ENCODE measurements at places on chromosomes 6 and 20.

DNA sequence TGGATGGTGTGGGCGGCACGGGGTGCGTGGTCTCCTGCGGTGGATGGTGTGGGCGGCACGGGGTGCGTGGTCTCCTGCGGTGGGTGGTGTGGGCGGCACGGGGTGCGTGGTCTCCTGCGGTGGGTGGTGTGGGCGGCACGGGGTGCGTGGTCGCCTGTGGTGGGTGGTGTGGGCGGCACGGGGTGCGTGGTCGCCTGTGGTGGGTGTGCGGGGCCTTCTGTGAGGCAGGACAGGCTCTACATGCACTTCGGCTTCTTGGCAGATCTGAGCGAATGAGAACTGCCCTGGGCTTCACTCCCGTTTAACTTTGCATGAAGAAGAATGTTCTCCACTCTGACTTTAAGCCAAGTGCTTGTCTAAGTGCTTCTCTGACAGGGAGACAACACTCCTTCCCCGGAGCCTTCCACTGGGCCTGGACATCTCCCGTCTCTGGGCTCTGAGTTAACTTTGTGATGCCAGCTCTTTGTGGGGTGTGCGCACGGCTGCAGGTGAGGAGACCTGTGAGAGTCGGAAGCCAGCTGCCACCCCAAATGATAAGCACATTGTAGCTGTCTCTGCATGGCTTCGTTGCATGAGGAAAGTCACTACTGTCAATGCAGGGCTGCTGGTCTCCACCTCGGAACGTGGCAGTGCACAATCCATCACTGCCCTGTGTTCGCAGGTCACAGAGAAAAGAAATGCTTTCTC, 244.8 kb downstream of the DLL1 start:
- DNase-seq: no peak

GRCh38 chr6:169890049-169890448, 138.6 kb downstream of the ERMARD start:
- DNase-seq: peak; percentile 80

- DNase-seq: no peak
These were observed 10.6 kb upstream of the MRPS10 start for GRCh38 chr6:42228305-42228704.

GRCh38 chr6:1599469-1599868, 10.2 kb upstream of the FOXC1 start:
- DNase-seq: no peak

DNA sequence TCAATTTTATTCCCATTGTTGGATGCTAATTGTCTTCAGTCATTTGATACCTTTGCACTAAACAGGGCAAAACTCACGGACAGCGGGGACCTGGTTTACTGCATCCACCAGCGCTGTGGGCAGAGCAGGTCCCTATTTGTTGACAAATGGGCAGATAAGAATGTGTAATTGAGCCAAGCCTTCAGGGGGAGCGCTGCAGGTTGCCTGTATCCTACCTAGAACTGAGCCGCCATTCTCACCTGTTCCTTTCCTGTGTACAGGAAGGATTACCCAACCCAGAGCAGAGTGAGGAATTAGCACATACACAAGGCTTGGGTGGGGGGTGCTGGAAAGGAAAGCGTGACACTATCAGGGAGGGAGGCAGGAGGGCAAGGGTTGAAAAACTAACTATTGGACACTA, 89.1 kb upstream of the FOXA2 start:
- peak; percentile 96 for DNase-seq

- no peak for DNase-seq
These were observed 103.1 kb upstream of the MRPS10 start for GRCh38 chr6:42320762-42321161.

DNA sequence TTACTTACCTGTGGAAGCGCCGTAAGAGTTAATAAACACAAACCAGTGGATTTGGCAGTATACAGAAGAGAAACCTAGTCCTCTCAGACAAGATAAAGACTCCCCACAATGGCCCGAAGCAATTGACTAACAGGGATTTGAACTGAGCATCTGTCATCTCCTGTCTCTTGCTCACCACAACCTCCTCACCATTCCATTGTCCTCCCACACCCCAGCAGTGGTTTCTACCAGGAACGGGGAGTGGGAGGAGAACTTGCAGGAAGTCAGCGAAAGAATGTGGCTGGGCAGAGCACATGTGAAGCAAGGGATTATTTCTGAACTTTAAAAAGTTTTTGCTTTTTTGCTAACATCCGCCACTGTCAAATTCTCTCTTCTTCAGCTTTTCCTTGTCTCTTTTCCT, 24.6 kb upstream of the TAAR1 start:
- DNase-seq: no peak

- DNase-seq: no peak
These were observed 204.5 kb downstream of the PREX1 start for GRCh38 chr20:48623176-48623905.

DNA sequence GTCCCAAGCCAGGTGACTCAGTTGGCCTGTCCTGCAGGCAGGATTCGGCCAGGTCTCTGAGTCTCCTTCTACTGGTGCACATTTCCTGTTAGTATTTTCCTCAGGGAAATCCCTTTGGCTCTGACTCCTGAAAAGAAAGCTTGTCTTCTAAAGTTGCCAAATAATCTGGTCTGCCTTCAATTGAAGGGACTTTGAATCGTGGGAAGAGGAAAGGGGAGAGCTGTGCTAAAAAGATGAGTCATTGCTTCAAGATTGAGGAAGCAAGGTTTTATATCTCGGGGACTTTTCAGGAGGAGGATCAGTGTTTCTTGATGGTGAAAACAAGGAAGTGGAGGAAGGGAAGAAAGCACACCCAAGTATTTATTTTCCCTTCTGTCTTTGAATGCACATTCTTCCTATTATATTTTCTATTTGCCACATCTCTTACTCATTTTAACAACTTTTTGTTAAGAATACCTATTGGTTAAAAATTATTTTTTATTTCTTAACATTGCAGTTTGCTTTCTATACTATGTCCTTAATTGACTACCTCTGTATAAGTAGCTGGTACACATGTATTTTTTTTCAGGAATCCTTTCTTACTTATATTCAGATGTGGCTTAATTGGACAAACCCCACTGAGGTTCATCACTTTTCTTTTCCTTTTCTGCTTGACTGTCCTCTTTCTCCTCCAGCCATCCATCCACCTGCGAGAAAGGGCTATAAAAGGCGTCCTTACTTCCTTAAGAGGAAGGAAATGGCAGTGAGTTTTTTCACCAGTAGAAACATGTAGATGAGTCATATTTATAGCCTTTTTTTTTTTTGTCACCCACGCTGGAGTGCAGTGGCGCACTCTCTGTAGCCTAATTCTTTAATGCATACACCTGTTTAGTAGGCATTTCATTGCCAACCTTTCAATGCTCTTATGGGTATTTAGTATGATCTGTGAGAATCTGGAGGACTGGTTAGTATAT, 15.0 kb upstream of the IFNGR1 start:
- no peak for DNase-seq

DNA sequence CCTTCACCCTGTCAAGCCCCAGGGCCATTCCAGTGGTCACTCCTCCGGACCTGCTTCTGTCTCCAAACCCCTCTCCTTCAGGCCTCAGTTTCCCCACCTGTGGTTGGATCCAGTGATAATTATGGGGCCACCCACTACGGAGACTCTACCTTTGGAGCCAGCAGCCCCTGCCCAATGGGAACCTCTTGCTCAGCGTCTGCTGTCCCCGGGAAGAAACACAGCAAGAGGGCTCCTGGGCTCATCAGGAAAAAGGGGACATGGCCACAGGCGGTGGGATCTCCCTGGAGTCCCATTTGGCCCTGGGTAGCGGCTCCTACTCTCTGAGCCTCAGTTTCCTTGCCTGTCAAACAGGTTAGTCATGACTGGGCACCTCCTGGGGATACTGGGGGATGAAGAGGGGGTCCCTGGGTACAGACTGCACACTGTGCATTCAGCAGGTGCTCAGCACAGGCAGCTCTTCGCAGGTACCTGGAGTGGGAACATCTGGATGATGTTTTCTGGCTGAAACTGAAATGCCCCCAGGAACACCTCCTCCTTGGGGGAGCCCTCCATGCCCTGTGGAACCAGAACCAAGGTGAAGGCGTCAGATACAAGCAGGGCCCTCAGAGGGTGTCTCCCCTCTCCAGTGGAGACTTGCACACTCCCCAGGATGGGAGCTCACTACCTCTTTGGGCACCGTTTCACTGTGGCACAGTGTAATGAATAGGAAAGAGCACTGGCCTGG, 19.4 kb downstream of the SUN5 start:
- DNase-seq: no peak

DNA sequence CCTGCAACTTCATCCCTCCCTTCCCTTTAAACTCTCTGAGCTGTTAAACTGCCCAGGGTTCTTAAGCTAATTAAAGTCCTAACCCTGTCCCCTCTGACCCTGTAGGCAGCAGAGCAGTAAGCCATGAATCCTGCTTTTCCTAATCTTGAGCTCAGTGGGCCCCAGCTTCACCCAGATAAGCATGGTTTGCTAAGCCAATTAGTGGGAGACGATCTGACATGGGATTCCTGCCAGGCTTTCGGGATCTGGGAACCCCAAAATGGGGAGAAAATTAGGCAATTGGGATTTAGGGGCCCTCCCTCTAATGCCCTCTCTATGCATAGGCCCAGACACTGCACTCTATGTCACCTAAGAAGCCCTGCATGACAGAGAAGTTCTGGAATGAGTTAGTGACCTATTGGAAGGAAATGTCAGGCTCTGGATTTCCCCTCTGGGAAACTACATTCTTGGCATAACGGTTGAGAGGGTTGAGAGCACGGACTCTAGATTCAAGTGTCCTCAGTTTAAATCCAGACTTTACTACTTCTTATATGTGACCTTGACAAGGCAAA, 4.6 kb downstream of the XKR7 start:
- DNase-seq: no peak

DNA sequence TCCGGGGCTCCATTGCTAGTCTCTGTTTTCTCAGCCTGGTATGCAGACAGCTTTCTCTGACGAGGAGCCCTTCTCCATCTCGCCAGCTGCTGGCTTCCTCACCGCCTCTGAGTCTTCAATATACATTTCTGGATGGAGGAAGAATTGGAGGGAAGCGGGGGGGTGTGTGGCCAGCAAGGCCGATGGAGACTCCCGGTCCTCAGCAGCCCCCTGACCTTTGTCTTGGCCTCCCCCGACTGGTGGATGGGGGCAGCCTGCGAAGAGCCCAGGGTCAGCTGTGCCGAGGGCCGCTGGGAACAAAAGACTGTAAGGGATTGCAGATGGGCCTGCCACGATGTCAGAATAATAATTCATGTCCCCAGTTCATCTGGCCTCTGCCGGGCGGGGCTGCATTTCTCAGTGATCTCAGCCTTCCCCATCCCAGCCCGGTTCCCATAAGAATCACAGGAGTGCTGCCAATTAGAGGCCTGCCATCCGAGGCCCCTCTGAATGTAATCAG, 54.3 kb upstream of the STX16 start:
- no peak for DNase-seq

GRCh38 chr6:153938876-153939275, 100.2 kb upstream of the OPRM1 start:
- no peak for DNase-seq

- peak; percentile 55 for DNase-seq
These were observed 936 bp upstream of the TMX4 start for GRCh38 chr20:8020314-8021079.

DNA sequence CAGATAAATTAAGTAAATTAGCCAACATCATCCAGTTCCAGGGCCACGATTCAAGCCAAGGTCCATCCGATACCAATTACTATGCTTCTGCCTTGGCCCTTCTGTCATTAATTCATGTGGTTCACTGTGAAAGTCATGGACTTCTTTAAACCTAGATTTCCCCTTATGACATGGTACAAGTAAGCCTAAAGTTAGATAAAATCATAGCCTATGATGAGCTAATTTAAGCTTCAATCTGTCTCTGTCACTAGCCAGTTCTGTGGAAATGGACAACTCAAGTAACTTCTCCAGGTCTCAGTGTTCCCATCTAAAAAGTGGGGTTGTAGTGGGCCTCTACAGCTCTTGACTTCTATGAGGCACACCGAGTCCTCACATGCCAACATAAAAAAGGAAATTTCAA, 225.5 kb upstream of the MARCKS start:
- DNase-seq: no peak

DNA sequence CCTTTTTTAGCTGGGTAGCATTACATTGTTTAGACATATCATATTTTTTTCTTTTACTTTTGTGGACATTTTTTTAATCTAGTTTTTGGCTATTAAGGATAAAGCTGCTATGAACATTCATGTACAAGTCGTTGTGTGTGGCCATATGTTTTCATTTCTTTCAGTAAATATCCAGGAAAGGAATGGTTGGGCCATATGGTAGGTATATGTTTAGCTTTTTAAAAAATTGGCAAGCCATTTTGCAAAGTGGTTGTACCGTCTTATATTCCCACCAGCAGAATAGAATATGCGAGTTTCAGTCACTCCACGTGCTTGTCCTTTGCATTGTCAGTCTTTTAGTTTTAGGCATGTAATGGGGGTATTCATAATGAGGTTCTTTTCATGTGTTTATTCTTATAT, 106.3 kb upstream of the NOX3 start:
- no peak for DNase-seq

GRCh38 chr6:15763837-15764236, 101.0 kb upstream of the DTNBP1 start:
- DNase-seq: no peak

DNA sequence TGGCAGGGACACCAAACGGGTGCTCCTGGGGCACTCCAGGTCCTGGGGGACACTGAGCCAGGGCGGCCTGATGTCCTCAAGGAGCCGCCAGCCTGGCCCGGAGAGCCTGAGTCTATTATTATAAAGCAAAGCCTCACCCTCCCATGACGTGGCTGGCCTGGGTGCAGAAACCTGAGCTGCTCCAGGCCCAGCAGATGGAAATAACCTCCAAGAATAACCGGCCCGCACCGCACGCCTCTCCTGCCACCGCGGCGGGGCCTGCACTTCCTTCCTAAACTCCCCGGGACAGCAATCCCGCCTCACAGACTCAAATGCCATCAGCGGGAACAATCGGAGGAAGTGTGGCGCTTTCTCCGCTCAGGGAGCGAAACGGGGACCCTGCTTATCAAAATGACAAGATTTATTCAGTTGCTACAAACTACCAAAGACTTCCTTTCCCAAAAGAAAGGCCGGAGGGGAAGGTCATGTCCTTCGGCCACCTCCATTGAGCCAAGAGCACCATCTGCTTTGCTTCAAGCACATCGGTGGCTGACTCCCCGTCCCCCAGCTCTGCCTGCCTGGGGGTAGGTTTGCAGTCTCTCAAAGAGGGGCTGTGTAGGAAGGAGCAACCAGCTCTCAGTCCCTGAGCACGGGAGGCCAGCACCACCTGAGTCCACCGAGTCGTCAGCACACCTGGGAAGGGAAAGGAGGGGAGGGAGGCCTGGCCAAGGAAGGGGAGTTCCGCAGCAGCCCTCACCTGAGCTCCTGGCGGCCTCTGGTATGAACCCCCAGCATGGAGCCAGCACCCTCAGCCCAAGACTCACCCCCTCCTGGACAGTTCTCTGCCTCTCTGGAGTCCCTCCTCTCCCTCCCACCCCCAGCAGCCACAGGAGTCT, 78.6 kb upstream of the QKI start:
- DNase-seq: no peak

GRCh38 chr20:50373674-50374286, 136.4 kb upstream of the PTPN1 start:
- no peak for DNase-seq

DNA sequence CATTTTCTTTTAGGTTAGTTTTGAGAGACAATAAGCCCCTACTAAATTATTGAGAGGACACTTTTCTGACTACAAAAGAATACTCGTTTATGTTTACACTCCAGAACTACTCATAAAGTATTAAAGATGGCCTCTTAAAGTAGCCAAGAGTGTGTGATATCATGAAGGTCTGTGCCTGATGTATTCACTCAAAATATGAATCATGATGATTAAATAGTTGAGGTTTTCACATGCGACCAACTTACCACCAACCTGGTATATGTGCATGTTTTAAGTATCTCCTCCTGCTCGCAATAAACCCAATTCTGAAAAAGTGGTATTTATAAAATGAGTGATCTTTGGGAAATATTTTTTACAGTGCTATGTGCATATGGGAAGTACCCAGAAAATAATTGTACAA, 43.9 kb downstream of the IL20RA start:
- DNase-seq: no peak
